ENCODE measurements at places on chromosomes 6 and 20.

DNA sequence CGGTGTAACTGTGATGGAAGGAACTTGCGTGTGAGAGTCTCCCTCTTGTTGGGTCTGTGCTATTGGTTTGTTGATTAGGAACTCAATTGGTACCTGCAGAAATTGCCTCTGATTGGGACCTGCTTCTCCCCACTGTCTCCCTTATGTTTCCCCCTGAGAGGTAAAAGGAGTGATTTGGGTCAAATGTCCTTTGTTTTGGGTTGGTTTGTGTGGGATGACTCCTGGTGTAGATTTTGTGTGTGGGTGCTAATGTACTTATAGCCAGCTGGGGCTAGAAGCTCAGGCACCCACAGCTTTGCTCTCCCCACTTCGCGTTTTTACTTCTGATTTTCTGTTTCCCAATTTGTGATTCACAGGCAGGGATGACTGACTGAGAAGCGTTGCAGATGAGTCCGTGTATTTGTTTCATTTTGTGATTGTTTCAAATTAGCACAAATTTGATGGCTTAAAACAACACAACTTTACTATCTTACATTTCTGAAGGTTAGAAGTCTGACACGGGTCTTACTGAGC is 79.1 kb downstream of the UTRN start:
- DNase-seq, result no peak

DNA sequence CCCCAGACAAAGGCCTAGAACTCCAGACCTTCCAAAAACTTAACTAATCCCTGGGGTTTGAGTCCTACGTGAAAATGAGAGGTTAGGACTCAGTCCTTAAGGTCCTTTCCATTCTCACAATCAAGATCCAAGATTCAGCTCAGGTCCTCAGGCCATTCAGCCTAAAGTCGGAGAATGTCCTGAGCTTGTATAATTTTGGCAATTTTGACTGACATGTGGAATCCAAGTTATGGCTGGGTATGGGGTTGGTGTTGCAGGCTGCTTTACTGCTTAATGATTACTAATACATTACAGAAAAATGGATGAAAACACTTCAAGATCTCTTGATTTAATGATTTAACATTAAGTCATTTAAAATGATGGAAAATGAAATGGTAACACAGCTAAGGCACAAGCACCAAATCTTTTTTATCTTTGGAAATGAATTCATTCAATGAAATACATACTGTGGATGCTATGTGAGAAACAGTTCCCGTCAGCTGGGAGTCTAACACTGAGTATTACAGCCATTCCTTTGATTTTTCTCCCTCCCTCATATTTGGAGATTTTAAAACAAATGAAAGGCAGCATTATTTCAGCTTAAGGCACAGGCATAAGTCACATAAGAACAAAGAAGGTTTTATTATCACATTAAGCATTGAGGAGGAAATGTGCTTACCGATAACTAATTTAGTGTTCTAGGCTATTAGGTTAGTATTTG is 1.3 kb downstream of the ARHGAP18 start:
- DNase-seq, result no peak

GRCh38 chr6:33945931-33946330 is 142.1 kb upstream of the MLN start:
- no peak for DNase-seq

DNA sequence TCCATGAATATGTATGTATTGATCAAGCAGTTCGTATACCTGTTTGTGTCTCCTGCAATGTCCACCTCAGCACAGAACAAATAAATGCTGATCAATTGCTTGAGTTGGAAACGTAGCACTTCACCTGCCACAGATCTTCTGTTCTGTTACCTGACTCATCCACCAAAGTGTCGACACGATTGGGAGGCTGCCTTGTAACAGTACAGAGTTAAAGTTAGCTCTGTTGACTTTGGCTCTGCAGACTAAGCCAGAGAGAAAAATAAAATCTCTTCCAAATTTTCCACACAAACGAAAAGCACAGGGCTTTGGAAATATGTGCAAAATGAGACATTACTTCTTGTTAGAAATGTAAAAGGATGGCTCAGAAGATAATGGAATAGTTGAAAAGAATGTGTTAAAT is 245.4 kb downstream of the NRN1 start:
- DNase-seq, result no peak

DNA sequence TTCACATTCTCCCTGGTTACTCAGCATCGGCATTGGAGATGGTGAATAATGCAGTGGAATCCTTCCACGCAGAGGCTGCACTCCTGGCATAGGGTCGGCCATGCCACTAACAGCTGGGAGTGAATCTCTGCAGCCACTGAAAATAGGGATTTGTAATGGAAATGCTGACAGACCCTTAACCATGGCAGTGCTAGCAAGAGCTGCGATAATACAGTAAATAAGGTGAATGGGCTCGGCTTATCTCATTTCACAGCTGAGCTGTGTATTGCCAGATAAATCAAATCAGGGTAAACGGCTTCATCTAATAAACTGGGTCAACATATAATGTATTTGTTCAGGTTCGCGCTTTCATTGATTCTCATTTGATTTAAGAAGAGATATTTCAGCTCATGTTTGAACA is 156.8 kb downstream of the SLC35B3 start:
- DNase-seq, result no peak

- DNase-seq, result no peak
Measured at GRCh38 chr20:46367967-46368901, 38.2 kb downstream of the ELMO2 start.
